Ascending aorta (tissue), 2 donors: ENCODE measurements at places on chromosomes 2 and 18. TPM values are rescaled to one million over a fixed set of nuclear protein-coding genes. Genes with fewer than 3 reads are reported as not detected.

DNA sequence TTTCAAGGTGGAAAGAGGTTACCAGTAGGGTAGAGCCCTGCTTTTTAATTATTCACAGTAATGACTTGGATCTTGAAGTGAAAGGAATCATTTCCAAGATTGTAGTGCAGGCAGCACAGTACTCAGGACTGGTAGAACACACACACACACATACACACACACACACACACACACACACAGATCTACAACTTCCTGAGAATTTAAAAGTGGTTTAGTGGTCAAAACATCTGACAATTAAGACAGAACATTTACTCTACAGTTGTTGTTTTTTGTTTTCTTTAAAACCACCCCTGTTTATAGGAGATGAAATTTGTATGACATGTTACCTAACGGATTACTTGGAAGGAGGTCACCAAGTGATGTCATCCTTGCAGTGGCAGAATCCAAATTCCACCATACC lies 146.7 kb upstream of the VRK2 start:
- no peaks in the 10 kb centered on the region for H3K4me1 ChIP-seq
- no peak for DNase-seq
- H3K36me3 ChIP-seq = no peaks in the 10 kb centered on the region
- H3K4me3 ChIP-seq = no peak overlapping the region
- no peak overlapping the region for H3K27ac ChIP-seq
- H3K27me3 ChIP-seq = no peaks in the 10 kb centered on the region

- DNase-seq = no peak
- H3K27me3 ChIP-seq = no peaks in the 10 kb centered on the region
- H3K4me1 ChIP-seq = no peaks in the 10 kb centered on the region
- H3K36me3 ChIP-seq = no peaks in the 10 kb centered on the region
- H3K27ac ChIP-seq = no peak overlapping the region
- H3K4me3 ChIP-seq = no peak overlapping the region
These were observed 121.2 kb downstream of the DPP4 start for GRCh38 chr2:161952783-161953191.

The ESPNL gene
- total RNA-seq = not detected

- H3K36me3 ChIP-seq = peaks cover 43% of the 10 kb centered on the region
- H3K4me3 ChIP-seq = no peak overlapping the region
- DNase-seq = no peak
- H3K27ac ChIP-seq = no peak overlapping the region
- H3K27me3 ChIP-seq = no peaks in the 10 kb centered on the region
These were observed 17.3 kb downstream of the DUSP11 start for GRCh38 chr2:73762571-73762970.

The CENPA gene
- not detected for total RNA-seq

The RESP18 gene
- not detected for total RNA-seq
